Activated CD4-positive, alpha-beta T cell treated with anti-CD3 and anti-CD28 coated beads for 1 hour (primary cell): ENCODE measurements at places on chromosomes 12 and 14.

GRCh38 chr12:51004504-51004903 is 21.7 kb downstream of the SLC11A2 start:
- DNase-seq: no peak

GRCh38 chr12:21336656-21337055 is 1.9 kb upstream of the SLCO1A2 start:
- no peak for DNase-seq

- no peak for DNase-seq
Observed at GRCh38 chr12:75684678-75685616, 173.5 kb upstream of the KRR1 start.

- no peak for DNase-seq
Observed at GRCh38 chr12:120739031-120739762, 13.6 kb downstream of the ACADS start.

GRCh38 chr12:113700943-113701342 is 229.3 kb upstream of the LHX5 start:
- DNase-seq: no peak

DNA sequence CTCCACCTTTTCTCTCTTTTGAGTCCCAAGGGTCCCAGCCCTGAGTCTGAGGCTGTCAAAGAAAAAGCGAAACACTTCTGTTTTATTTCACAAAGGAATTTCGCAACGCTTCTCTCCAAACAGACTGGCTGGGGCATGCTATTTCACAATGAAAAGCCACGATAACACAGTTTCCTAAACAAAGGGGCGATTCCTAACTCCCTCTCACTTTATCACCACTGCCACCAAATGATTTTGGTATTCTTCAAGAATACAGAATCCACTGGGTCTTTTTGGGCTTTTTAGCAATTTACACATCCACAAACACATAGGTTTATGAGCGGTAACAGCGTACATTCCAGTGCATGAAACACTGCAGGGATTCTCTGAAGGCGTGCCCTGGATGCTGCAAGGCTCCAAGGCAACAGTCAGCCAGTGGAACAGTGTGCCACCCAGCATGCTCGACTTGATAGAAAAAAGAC is 161.2 kb downstream of the DAD1 start:
- no peak for DNase-seq

DNA sequence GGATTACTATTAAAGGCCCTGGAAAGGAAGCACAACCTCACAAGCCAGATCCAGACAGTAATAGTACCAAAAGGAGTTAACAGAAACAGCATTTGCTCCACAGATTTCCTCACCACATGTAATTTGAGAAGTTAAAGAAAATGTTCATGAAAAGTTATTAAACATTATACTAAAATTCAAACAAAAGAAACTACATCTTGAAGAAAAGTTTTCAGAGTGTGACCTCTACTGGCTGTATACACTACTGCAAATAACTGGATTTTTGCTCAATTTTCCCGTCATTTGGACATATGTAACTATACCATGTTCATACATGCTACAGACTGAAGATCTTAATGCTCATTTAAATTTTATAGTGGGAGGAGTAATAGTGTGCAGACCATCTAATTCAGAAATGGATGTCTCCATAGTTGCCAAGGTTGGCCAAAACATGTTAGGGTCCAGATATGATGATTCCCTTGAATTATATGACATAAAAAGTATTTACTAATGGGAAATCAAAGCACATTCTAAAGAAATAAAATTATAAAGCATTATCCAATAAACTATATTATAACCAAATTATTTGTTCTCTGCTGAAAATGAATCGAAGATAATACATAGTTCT is 5.6 kb downstream of the KRR1 start:
- no peak for DNase-seq

DNA sequence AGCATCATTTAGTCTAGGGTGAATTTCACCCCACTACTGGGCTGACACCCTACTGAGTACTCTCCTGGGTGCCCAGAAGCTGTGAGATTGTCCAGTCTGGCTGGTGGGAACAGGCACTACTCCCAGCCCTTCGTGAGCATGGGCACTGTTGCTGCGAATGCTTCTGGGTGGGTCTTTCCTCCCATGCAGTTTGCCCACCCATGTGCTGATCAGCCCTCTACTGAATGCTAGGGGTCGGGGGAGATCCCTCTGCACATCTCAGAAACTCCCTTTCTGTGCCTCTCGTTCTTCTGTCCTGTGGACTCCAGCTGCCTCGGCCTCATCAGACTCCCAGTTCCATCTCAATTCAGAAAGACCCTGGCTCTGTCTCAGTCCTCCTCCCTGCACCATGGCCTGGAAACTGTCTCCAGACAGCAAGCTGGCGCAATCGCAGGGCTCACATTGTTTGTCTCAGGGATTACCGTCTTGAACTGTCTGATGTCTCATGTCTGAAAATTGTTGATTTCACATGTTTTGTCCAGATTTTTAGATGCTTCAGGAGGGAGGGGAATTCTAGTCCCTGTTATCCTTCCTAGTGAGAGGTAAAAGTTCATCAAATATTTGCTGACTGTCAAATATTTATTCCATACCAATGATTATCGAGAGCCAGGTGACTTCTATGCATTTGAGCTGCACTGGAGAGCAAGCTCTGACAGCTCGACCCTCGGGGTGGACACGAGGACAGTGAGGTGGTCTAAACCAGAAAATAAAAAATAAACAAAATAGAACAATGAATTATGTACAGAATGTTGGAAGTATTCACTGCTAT is 316.6 kb upstream of the RTL1 start:
- no peak for DNase-seq

DNA sequence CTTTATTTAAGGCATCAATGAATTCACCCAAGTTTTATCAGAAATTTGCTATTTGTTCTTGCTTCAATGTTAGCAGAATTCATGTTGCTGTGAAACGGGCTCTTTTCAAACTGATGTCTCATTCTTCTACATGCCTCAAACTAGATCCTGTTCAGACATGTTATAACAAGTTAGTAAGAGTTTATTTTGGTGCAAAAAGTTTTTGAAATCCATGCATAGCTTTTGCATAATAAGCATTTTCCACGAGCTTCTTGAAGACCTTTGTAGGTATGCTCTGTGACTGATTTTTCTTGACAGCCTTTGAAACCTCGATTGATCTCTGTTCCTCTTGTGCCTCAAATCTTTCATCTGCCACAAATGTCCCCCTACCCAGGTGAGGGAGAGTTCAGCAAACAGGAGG is 275.2 kb downstream of the FOXN3 start:
- no peak for DNase-seq

DNA sequence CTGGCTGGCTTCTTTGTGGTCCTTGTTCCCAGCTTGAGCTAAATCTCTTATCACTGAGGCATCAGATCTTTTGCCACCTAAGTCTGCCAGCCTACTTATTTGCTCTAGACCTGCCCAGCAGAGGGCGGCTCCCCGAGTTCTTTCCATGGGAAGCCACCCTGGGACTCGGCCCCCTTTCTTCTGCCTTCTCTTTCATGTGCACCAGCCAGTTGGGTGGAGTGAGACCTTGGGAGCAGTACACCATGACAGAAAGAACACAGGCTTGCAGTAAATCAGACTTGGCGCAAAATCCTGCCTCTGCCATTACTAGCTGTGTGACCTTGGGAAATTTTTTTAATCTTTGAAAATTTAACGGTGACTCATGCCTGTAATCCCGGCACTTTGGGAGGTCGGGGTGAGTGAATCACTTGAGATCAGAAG is 7.4 kb downstream of the SMAGP start:
- DNase-seq: peak; percentile 23

- DNase-seq: no peak
Observed at GRCh38 chr12:40831916-40832315, 139.7 kb downstream of the CNTN1 start.

DNA sequence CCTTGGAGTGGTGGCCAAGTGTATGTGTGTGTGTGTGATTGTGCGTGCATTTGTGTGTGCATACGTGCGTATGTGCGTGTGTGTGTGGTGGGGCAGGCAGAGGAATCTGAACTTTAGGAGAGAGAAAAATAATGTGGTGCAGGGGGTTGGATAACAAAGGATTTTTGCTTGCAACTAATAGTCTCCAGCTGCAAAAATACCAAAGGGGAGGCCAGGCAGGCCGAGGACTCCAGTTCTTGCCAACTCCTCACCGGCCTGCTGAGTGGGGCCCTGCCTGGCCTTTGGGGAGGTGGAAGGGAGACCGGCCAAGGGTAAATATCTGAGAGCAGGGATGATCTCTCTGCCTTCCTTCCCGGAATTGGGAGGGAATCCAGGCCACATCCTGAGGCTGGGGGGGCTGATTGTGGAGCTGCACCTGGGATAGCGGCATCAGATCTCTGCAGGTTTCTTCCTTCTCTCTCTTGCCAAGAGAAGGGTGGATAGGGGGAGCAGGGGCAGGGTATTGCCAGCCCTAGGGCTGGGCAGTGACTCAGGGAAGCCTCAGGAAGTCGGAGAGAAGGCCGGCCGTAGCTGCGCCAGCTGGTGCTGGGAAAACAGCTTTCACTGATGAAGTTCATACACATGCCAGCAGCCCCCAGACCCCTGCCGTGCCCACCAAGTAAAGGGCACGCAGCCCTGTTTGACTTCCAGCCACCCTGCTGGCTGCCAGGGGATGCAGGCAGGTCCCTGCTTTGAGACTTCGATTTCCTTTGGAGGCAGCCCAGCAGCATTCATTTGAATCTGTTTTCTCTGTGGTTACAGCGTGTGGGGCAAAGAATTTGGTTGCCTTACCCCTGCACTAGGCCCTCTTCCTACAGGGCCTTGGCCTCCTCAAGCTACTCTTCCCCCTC is 4.6 kb upstream of the LRP1-AS start:
- no peak for DNase-seq

GRCh38 chr14:61476754-61477410 is 155.5 kb downstream of the PRKCH start:
- peak; percentile 51 for DNase-seq

DNA sequence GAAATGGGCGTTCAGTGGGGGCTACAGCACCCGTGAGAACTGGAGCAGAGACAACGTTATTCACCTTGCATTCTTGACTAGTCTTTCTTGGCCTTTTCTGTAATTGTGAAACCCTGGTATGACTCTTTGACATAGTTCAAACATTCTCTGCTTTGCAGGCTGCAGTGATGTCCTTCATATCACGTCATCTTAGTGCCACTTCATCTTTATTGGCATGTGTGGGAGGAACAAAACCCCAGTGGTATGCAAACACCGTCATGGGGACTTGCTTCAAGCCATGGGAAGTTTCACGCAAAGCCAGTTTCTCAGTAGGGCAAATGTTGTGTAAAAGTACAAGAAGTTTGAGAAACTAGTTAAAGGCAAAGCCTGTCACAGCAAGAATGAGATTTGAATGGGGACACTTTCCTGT is 20.2 kb upstream of the DUSP16 start:
- DNase-seq: no peak

GRCh38 chr14:61421212-61421923 is 100.0 kb downstream of the PRKCH start:
- no peak for DNase-seq

- DNase-seq: peak; percentile 50
Observed at GRCh38 chr12:121536054-121536898, 44.5 kb downstream of the KDM2B start.

- DNase-seq: no peak
Observed at GRCh38 chr14:91410771-91411536, 6.7 kb downstream of the CCDC88C start.

- no peak for DNase-seq
Observed at GRCh38 chr14:51053157-51053556, 41.7 kb downstream of the TRIM9 start.

DNA sequence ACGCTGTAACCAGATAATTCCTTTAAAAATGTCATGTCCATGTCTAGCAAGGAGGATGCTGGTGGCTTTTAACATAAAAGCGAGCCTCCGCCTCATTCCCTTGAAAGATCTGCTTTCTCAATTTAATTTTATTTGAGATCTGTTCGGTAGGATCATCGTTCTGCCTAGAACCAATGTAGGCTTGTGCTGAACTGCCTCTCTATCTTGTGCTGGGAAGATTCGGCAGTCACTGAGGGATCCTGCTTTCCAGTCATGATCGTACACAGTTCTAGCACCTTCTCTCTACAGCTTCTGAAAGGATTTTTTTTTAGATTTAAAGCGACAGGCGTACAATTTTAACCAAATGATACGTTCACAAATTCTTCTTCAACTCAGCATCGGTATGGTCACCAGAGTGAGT is 54.3 kb downstream of the PEBP1 start:
- no peak for DNase-seq

GRCh38 chr14:71582705-71583104 is 349.5 kb upstream of the RGS6 start:
- DNase-seq: no peak

DNA sequence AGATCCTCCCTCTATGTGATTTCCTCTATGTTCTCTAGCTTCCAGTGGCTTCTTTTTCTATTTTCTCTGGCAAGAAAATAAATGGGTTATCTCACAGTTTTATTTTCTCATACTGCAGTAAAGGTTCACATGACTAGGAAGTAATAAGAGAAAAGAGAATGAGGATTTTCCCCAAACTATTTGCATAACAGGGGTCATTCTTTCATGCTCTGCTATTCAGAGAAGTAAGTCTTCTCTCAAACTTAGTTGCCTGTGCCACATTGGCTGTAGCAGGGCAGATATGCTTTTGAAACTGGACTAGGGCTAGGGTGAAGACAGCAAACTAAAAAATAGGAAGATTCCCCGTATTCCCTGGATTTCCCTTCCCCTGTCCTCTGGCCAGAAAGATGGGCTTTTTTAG is 57.4 kb downstream of the ACSM4 start:
- no peak for DNase-seq

GRCh38 chr12:113757221-113758002 is 208.7 kb downstream of the RBM19 start:
- no peak for DNase-seq

DNA sequence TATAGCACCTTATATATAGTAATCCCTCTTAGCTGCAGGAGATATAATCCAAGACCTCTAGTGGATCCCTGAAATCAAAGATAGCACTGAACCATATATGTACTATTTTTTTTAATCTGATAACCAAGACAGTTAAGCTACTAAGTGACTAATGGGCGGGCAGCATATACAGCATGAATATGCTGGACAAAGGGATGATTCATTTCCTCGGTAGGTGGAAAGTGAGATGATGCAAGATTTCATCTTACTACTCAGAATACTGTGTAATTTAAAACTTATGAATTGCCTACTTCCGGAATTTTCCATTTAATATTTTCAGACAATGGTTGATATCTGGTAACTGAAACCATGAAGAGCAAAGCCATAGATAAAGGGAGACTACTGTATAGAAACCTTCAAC is 36.2 kb downstream of the PRMT8 start:
- no peak for DNase-seq

- DNase-seq: no peak
Observed at GRCh38 chr12:13311551-13311950, 115.0 kb downstream of the EMP1 start.

GRCh38 chr12:2129076-2129475 is 76.3 kb downstream of the CACNA1C start:
- DNase-seq: no peak
